Fibroblast of skin of right quadriceps (primary cell): ENCODE measurements at places on chromosomes 16 and 17.

DNA sequence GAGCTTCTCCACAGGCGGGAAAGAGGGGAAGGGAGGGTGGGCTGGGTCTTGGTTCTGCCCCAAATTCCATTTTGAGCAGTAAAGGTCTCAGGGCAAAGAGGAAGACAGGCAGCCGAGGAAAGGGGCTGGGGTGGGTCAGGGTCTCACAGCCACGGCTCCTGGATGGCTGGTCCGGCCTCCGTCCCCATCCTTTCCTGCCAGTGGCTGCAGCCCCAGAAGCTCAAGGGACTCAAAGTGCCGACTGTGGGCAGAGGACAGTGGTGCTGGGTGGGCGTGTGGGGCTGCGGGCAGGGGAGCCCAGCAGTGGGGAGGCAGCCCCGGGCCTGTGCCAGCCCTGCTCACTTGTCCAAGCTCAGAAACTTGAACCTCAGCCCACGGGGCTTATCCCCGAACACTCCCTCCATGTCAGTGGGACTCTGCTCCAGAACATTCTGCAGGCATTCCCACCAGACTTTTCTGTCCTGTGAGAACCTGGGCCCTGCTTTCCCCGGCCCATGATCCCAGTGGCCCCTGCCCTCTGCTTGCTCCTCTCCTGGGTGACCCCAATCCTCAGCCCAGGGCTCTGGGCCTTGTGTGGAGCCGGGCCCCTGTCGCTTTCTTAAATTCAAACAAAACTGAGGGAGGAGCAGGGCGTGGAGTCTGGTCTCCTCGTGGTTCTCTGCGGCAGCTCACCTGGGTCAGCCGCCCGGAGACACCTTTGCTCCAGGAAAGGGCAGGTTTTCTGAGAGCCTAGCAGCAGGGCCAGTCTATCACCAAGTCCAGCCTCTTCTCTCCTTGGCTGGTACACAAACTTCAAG, 117.8 kb upstream of the METRNL start:
- DNase-seq, result no peak

GRCh38 chr16:57639172-57639887, 10.9 kb downstream of the ADGRG1 start:
- no peak for DNase-seq

DNA sequence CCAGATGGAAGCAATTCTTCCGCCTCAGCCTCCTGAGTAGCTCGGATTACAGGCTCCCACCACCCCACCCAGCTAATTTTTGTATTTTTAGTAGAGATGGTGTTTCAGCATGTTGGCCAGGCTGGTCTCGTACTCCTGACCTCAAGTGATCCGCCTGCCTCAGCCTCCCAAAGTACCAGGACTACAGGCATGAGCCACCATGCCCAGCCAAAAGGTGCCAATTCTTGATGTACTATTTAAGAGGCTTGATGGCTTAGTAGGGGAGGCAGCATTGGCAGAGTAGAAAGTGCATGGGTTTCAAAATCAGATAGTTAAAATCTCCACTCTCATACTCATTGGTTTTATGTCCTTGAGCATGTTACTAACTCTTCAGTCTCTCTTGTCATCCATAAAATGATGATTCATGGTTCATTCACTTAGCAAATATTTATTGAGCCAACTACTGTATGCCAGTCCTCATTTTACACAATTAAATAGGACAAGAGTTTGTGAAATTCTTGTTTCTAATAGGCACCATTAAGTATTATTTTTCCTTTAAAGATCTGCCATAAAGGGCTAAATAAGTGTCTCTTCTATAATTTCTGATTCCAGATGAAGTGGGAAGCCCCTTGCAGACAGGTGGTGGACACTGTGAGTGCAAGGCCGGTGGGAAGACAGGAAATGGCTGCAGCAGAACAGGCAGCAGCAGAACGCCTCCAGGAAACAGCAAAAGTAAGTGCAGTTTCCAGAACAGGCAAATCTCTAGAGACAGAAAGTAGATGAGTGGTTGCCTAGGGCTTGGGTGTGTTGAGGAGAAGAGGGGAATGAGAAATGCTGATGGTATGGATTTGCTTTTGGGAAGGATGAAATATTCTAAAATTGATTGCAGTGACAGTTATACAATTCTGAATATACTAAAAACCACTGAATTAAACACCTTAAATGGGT, 8.2 kb upstream of the RPL27 start:
- peak; percentile 64 for DNase-seq

DNA sequence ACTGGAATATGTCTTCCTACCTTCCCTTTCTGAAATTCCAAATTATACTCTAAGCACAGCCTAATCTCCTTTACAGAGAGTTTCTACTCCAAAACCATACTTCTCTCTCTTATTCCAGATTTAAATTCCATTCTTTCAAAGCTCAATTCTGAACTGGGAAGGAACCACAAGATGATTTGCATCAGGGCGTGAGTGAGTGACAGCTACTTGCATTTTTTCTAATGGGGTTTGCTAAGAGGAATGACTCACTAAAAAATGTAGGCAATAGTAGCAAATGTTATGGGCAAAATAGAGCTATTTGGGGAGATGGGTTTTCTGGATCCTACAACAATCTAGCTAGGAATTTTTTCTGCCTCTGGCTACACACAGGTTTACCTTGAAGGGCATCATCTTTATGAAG, 244.6 kb upstream of the PSMD7 start:
- DNase-seq, result no peak

- DNase-seq, result no peak
Observed at GRCh38 chr17:70295329-70295728, 126.0 kb downstream of the KCNJ2 start.

GRCh38 chr16:87604634-87605111, 2.4 kb downstream of the JPH3 start:
- no peak for DNase-seq
